Lung microvascular endothelial cell (primary cell): ENCODE measurements at places on chromosomes 3 and 15. TPM values are rescaled to one million over a fixed set of nuclear protein-coding genes. Genes with fewer than 3 reads are reported as not detected.

TUBGCP5 gene
- total RNA-seq, result 11.1 and 13.1 TPM in 2 replicates

MAP1A gene
- total RNA-seq, result 0.20 and 0.44 TPM in 2 replicates

NDN gene
- 25.3 and 26.8 TPM in 2 replicates for total RNA-seq

GOLGA8H gene
- total RNA-seq, result 0.20 and 0.87 TPM in 2 replicates

RHO gene
- total RNA-seq, result not detected in 2 replicates

ACTRT3 gene
- total RNA-seq, result 0.99 and 2.0 TPM in 2 replicates

SLC30A4 gene
- total RNA-seq, result 4.1 and 6.5 TPM in 2 replicates

DNA sequence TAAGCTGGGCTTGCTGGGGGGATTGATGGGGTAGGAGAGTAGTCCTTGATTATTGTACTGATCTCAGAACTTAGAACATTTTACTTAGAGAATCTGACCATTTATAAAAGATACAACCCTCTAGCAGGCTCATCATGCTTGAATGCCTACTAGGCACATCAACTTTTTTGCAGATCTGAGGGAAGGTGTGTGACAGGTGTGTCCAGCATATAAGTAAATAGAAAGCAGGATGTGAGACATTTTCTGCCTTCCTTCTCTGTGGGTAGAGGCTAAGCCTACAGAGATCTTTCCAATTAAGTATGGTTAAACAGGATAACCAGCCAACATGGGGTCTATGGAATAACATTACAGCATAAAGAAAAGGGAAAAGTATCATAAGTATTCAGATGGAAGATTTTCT, 159.1 kb downstream of the AKAP13 start:
- no peak for DNase-seq

DNA sequence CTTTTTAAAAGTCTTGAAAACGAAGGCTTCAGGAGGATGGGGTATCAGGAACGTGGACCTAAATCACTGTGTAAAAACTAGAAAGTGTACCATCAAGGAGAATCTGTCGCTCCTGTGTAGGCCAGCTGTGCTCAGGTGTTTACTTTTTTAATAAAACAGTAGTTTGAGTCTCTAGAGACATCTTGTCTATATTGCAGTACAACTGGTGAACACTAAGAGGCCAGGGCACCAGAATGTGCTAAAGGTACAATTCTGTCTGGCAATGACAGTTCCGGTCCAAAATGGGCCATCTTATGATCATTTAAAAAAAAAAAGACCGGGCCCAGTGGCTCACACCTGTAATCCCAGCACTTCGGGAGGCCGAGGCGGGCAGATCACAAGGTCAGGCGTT, 61.8 kb upstream of the MCF2L2 start:
- DNase-seq, result no peak

GRCh38 chr15:55222588-55222987, 25.8 kb upstream of the RSL24D1 start:
- DNase-seq, result no peak

GRCh38 chr3:105564546-105565288, 198.0 kb downstream of the ALCAM start:
- DNase-seq, result no peak

DNA sequence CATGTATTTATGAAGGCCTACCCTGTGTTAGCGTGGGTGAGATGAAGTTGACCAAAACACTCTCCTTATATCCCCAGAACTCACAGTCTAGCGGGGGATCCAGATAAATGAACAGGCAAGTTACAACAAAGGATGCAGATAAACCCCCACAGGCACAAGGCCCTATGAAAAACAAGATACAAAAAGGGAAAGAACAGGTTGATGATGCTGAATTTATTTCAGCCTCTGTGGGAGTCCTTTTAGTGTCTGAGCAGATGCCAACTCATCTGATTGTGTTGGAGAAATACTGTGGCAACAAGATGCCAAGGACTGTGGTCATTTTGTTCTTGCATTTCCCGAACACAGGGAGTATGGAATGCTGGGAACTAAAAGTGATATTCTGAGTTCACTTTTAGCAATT, 300.0 kb downstream of the CHST2 start:
- no peak for DNase-seq

GRCh38 chr3:72720566-72720965, 127.7 kb downstream of the SHQ1 start:
- no peak for DNase-seq

- DNase-seq, result no peak
Observed at GRCh38 chr3:25686766-25687165, 22.1 kb upstream of the TOP2B start.

DNA sequence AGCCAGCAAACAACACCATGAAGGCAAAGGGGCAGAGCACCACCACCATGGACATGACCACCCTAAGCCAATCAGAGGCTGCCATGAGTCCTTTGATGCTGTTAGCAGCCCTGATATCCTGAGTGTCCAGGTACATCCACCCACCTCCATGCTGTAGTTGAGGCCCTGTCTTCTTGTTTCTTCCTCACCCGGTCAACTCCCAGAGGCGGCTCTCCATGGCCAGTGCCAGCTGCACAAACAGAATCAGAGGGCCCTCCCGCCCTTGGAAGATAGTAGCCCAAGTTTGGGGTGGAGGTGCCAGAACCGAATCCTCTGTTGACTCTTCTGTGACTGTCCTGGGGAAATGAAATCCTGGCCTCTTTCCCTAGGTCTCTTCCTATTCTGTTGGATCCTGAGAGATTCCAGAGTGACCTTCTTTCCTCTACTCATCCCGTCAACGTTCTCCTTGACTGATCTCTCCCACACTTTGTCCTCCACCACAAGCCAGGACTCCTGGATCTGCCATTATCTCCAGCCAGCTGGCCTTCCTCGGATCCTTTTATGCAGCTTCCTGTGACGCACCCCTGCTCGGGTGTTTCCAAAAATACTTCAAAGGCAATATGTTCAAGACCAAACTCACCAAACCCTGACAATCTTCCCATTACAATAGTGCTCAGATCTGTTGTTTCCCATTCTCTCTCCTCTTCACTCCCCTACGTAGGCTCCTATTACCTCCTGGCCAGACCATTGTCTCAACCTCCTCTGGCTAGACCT, 45.4 kb upstream of the DLG1 start:
- DNase-seq, result peak; percentile 28

GRCh38 chr15:47283246-47283645, 434.1 kb upstream of the SEMA6D start:
- no peak for DNase-seq

- DNase-seq, result no peak
Observed at GRCh38 chr3:70276901-70277300, 35.5 kb downstream of the MDFIC2 start.

DNA sequence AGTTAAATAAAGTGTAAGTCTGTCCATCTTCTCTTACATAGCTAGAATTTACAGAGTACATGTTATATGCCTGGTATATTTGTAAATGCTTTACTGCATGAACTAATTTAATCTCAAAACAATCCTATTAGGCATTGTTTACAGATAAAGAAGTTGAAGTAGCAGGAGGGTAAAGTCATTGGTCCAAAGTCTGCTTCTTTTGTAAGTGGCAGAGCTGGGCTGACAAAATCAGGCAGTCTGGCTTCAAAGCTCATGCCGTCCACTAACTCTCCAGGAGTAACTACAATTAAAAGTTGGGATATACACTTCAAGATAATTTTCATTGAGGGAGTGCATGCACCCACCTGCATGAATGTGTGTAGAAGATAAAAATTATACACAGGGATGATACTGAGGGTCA, 27.3 kb downstream of the VGLL3 start:
- DNase-seq, result no peak

GRCh38 chr3:111047042-111047441, 24.6 kb upstream of the NECTIN3 start:
- DNase-seq, result no peak

- DNase-seq, result no peak
Observed at GRCh38 chr15:67010898-67011616, 54.3 kb upstream of the SMAD3 start.

DNA sequence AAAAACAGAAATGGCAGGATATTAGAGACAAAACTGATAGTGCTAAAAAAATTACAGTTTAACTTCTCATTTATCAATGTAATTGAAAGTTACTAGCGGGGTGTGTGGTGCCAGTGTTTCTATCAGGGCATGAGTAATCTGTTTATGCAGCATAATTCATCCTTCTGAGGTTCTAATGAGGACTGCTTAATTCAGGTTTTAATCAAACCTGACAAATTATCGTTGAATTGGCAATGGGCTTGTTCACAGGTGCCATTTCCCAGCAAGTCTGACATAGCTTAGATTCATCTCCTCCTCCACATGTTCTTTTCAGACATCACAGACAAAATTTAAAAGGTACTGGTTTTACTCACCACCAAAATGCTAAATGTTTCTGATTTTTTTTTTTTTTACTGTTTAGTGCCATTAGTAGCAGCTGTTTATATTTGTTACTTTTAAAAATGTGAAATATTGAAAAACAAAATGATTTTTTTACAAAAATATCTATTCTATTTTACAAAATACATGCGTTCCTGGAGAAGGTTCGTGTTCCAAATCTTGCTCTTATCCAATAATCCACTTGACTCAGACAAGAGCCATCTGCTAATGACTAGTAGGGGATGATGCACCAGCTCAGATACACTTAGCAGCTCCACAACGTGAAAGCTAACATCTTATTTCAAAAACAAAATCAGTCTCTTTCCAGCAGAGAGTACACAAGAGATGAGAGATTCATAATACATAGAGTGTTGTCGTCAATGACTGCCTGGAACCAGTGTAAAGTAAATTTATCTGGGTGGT, 447.7 kb upstream of the DPPA4 start:
- no peak for DNase-seq

GRCh38 chr3:182241766-182242488, 530.2 kb downstream of the SOX2 start:
- DNase-seq, result no peak
